PC-9 (cell line): ENCODE measurements at places on chromosomes 13 and 19. TPM values are rescaled to one million over a fixed set of nuclear protein-coding genes. Genes with fewer than 3 reads are reported as not detected.

Gene RAD23A
- 186 and 187 TPM in 2 replicates for total RNA-seq

GRCh38 chr13:66618702-66619101 lies 611.4 kb downstream of the PCDH9 start:
- H3K27ac ChIP-seq = no peak overlapping the region
- no peak for DNase-seq
- H3K27me3 ChIP-seq = no peaks in the 10 kb centered on the region
- H3K4me1 ChIP-seq = no peaks in the 10 kb centered on the region

- peaks cover 20% of the 10 kb centered on the region for H3K4me1 ChIP-seq
- H3K4me3 ChIP-seq = peak within 1 kb of the TSS; percentile 71
- H3K27ac ChIP-seq = no peak within 1 kb of the TSS
- no peaks in the 10 kb centered on the region for H3K36me3 ChIP-seq
Observed at GRCh38 chr19:7874076-7874896, at the start of gene PRR36. TSS of gene PRR36 (minus strand) at chr19:7874390. CDS start at chr19:7873689, 701 bp downstream.

- H3K27me3 ChIP-seq = no peaks in the 10 kb centered on the region
Observed at GRCh38 chr19:42471554-42472249, 29.0 kb upstream of the CXCL17 start.

Gene PLA2G4C
- total RNA-seq = 1.2 TPM in 1 of 2 replicates, not detected in the other

DNA sequence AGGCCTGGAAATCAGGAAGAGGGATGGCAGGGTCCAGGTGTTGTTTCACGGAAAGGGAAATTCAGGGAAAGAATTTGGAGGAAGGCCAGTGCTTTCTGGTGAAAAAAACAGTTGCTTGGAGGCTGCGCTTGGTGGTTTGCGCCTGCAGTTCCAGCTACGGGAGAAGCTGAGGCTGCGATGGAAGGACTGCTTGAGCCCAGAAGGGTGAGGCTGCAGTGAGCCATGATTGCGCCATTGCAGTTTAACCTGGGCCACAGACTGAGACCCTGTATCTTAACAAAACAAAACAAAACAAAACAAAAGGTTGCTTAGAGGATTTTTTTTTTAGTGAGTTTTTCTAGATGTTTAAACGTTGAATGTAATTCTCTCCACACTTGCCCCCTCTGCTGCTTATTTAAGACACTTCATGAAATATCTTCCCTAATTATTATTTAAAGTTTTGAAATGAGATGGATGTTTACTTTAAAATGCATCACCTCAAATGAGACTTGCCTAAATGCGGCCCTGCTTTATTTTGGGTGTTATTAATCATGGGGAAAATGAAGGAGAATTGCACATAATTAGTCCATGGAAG lies 75.4 kb upstream of the TRPC4 start:
- no peak for DNase-seq
- no peak overlapping the region for H3K27ac ChIP-seq
- no peaks in the 10 kb centered on the region for H3K27me3 ChIP-seq

Gene DACT3
- 0.13 TPM in 1 of 2 replicates, not detected in the other for total RNA-seq

GRCh38 chr13:112953591-112954487 lies 15.2 kb upstream of the MCF2L start:
- no peaks in the 10 kb centered on the region for H3K36me3 ChIP-seq
- peaks cover 4% of the 10 kb centered on the region; the same call in 1 of the 2 replicates for H3K27me3 ChIP-seq
- H3K27ac ChIP-seq = no peak overlapping the region
- H3K4me1 ChIP-seq = peaks cover 11% of the 10 kb centered on the region

DNA sequence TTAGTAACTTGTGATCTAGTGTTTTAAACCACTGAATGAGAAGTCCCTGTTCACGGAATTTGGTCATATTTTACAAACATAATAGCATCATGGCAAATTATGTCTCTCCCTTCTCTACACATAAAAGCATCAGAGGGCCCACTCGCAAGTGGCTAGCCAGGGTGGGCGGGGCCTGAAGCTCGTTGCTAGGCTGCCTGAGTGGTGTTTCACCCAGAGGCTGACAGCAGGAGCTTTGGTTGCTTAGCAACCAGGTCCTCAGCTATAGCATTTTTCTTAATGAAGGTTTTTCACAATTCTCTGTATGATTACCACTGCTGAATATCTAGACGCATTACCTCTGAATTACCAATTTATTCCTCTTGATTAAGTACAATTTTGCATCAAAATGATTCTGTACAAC lies 126.5 kb downstream of the NALCN start:
- H3K4me1 ChIP-seq = no peaks in the 10 kb centered on the region
- H3K27ac ChIP-seq = no peak overlapping the region
- H3K4me3 ChIP-seq = no peak overlapping the region
- DNase-seq = no peak
